ENCODE measurements at places on chromosomes 13 and 19.

- DNase-seq: no peak
Observed at GRCh38 chr19:54142166-54142780, 4.7 kb downstream of the CNOT3 start.

DNA sequence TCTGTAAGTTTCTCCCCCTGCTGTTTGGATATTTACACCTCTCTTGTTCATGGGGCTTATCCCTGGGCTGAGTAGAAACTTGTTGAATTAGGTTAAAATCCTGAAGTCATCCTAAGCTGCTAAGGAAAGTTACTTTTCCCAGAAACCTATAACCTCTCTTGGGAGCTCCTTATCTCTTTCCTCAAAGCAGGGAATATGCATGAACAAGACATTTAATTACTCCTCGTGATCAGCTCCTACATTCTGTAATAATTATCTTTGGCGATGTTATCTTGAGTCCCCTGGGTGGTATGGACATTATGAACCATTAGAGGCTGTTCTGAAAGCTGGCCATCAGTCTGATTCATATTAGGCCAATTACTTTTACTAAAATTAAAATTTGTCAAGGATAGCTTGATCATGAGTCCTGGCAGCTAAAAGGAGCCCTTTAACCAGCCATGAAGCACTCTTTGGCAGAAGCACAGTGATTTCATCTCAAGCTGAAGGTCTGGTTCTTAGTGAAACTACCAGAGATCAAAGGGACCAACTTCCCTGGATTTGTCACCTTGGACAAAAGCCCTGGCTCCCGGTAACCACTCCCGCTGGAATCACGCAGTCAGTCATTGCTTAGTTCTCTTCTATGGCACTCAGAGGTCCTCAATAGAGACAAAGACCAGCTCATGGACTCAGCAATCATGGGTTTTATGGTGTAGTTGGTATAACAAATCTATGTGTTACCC lies 811.8 kb downstream of the UQCRFS1 start:
- no peak for DNase-seq

DNA sequence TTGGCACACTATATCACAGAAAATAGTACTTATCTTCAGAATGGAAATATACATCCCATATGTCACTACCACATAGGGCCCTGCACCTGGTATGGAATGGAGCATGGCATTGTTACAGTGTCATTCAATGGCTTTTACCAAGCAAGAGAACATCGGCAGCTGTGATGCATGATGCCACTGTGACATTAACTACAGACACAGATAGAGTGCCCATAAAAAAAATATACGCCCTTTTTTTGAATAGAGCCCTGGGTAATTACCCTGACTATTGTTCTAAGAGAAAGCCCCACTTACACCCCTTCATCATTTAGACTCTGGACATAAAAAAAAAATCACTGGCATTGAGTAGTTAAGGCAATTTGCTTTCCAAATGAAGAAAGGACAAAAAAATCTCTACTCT lies 320.3 kb downstream of the DNAJC15 start:
- no peak for DNase-seq

GRCh38 chr13:88456151-88456550 lies 785.0 kb downstream of the SLITRK5 start:
- DNase-seq: no peak

DNA sequence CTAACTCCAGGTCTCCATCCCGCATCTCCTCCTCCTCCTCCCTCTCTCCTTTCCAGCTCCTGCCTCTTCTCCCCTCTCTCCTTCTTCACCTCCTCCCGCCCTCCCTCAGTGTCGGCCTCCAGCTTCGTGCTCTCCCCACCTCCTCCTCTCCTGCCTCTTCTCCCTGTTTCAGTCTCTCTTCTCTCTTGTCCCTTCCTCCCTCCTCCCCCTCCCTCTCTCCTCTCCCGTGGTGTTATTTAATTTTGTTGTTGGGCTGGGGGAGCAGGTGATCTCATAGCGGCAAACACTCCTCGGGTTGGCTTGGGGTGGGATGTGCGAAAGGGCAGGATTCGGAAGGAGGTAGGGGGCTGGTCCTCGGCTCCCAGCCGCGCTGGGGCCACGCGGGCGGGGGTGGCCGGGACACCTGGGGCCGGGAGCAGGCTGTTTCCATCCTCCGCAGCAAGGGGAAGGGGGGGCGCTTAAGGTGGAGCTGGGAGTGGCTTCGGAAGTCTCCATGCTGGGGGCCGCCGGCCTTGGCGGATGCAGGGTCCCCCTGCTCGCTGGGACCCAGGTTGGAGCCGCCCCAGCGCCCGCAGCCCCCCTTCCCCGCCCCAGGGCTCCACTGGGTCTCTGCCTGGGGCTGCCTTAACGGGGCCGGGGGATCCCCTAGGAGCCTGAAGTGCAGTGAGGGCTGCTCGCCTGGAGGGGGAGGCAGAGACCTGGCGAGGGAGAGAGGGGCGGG lies at the start of gene CA11:
Gene CA11 (minus strand): TSS at position 187 of the 721 bp plus-strand sequence. CDS start 555 bp downstream, outside the sequence.
- peak; percentile 91 for DNase-seq

- DNase-seq: no peak
Observed at GRCh38 chr13:106262886-106263285, 272.6 kb downstream of the EFNB2 start.

DNA sequence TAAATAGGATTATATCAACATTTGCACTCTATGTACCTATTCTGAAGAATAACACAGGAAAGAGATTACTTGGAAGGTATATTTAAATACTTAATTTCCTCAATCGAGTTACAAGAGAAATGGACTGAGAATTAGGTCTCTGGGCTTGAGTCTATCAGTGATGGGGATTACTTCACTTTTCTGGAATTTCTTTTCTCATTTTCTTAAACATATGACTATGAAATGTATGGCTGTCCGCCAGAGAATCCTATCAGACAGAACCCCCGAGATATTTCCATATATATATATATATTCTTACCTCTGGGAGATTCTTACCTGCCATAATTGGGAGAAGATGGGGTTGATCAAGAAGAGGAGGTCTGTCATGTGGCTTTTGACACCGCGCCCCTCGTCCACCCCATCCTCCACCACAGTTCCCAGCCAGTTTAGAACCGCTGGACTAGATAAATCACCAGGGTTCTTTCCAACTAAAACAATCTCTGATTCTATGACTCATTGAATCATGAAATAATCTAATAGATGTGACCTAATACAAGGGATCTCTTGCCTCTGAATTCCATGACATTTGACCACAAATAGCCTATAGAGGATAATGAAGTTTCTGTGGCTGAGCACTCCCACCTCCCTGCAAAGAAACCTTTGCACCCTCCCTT lies 231.3 kb downstream of the TBC1D4 start:
- DNase-seq: no peak

DNA sequence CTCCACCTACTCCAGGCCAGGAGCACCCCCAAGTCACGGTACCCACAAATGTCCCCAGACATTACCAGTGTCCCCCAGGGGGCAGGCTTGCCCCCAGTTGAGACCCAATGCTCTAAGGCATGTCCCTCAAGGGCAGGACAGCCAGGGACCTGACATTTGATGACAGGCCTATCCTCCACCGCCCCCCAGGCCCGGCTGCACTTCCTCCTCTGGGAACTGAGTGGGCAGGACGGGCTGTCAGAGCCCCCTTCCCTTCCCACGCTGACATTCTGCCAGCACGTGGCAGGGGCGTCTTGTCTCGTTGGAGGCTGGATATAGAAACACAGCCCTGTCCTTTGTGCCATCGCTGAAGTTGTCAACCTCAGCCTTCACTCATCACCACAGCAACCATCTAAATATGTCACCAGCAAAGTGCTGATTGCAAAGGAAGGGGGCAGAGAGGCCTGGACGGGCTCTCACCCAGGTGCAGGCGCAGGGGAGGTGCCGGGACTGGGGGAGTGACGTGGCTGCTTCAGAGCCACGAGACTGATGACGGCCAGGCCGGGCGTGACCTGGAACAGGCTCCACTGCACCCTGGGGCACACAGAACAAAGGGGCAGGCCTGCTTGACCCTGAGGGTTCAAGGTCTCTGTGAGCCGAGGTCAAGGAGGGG lies 38.4 kb downstream of the GNG7 start:
- peak; percentile 88 for DNase-seq

- DNase-seq: no peak
Observed at GRCh38 chr19:9078651-9079050, 8.2 kb upstream of the OR1M1 start.

- DNase-seq: no peak
Observed at GRCh38 chr13:46385946-46386345, 1.1 kb downstream of the RUBCNL start.

- no peak for DNase-seq
Observed at GRCh38 chr13:104875038-104875754, 1660.3 kb downstream of the EFNB2 start.

DNA sequence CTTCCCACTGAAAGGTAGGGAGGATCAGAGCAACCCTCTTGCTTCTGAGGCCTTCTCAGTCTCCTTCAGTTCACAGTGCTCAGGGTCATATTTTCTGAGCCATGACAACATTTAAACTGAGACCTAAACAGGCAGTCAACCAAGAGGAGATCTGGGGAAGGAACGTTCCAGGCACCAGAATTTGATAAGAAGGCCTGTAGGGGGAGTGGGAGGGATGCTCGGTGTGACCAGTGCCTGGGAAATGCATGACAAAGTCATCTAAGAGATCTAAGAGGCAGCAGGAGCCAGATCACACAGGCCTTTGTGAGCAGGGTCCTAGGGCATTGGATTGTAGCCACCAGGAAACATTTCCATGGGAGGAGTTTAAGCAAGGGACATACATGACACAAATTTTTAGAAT lies 71.6 kb downstream of the SHISA2 start:
- no peak for DNase-seq

DNA sequence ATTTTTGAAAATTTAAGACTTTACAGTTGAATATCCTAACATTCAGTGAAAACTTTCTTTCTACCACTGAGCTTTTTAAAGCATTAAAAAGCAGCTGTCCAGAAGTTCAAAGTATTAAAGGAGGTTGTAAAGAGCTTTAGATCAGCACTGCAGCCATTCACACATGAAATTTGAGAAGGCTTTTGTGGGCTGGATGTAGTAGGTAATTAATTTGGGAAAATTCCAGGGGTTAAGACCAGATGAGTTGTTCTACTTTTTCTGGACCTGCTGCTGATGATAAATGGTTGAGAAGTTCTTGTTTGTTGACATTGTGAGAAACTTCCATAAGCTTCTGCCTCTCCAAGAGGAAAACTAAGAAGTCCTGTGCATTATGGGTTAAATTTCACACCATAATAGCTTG lies 1779.6 kb upstream of the PRR20A start:
- DNase-seq: no peak

- DNase-seq: no peak
Observed at GRCh38 chr19:38901683-38902082, 1.9 kb downstream of the NFKBIB start.

DNA sequence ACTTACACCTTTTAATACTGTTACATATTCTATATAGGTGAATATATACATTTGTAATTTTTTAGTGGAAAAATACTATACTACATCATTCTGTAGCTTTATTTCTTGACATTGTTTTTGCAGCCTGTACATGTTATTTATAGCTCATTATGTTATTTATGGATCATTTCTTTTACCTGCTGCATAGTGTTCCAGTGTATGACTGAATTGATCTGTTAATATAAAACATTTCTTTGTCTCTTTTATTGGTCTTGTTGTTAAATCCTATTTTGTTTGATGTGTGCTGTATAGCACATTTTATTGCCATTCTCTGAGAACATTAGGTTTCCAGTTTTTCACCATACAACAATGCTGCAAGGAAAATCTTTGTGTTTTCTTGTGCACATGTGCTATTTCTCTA lies 2.4 kb downstream of the SETDB2 start:
- DNase-seq: no peak

DNA sequence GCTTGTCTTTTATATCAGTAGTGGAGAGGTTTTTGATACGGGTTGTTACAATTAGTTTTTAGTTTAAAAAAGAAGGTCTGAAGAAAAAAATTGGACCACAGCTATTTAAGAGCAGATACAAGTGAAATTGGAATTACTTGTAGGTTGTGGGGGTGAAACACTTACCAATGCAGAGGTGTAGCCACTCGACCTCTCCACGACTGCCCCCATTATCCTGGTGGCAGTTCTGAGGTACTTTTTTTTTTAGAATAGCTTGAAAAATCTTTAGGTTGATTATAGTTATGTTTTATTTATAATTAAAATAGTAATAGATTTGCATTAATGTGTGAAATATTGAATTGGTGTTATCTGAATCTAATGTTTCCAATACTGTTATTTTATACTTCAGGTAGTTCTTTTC lies 60.7 kb downstream of the PAN3 start:
- DNase-seq: no peak

GRCh38 chr13:52165411-52165810 lies 6.0 kb upstream of the NEK3 start:
- DNase-seq: no peak

- DNase-seq: no peak
Observed at GRCh38 chr13:45385320-45385719, 32.9 kb downstream of the SLC25A30 start.

- no peak for DNase-seq
Observed at GRCh38 chr13:72823724-72824123, 41.8 kb downstream of the PIBF1 start.

- no peak for DNase-seq
Observed at GRCh38 chr19:612941-613340, 20.4 kb downstream of the POLRMT start.

- no peak for DNase-seq
Observed at GRCh38 chr13:48741377-48741776, 87.6 kb downstream of the CYSLTR2 start.

- DNase-seq: peak; percentile 58
Observed at GRCh38 chr19:41531438-41532311, 44.3 kb upstream of the CEACAM21 start.

- no peak for DNase-seq
Observed at GRCh38 chr19:10566658-10567410, 1.0 kb upstream of the KRI1 start.
